ENCODE measurements at places on chromosomes 3 and 15.

DNA sequence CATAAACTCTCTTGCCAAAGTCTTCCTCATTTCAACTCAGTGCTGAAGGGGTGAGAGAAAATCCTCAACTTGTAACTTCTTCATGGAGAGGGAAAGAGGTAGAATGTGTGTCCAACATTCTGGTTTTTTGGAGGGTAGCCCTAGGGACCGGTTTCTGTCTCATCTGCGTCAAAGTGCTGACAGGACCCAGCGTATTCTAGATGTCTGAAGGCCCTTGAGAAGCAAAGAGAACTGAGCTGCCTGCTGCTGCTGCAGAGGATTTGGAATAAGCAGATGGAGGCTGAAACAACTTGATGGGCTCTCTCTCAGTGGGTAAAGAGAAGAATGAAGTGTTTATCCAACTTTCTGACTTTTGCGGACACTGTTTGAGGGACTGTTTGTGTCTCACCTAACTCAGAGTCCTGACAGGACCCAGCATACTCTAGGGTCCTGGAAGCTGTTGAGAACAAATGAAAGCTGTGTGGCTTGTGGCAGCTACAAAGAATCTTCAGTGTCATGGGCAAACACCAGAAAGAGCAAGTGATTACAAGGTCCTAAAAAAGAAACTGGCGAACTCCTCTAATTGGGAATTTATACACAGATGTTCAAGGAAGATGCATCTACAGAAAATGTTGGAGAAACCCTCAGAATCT lies 174.4 kb downstream of the SI start:
- DNase-seq, result no peak

GRCh38 chr3:14598143-14598569 lies 53.4 kb upstream of the CCDC174 start:
- DNase-seq, result peak; percentile 9

- no peak for DNase-seq
These were observed 1.4 kb downstream of the AAGAB start for GRCh38 chr15:67253101-67253500.

- no peak for DNase-seq
These were observed 19.5 kb downstream of the ANAPC13 start for GRCh38 chr3:134466331-134466730.

DNA sequence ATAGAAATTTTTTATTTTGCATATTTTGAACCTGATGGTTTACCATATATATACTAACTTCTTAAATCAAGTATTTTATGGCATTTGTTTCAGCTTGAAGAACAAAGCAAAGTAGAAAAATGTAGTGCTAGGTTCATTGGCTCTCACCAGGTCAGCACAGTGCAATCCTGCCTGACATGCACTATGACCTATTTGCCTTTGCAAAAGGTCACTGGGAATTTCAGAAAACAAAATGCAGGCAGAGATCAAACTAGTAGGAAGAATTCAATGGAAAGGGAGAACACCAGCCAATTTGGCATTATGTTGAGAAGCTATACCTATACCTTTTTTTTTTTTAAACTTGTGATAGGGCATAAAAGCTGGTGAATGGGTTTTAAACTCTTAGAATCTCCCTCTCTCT lies 329.8 kb upstream of the SGO1 start:
- no peak for DNase-seq

GRCh38 chr3:40938591-40938990 lies 260.7 kb upstream of the CTNNB1 start:
- DNase-seq, result no peak

DNA sequence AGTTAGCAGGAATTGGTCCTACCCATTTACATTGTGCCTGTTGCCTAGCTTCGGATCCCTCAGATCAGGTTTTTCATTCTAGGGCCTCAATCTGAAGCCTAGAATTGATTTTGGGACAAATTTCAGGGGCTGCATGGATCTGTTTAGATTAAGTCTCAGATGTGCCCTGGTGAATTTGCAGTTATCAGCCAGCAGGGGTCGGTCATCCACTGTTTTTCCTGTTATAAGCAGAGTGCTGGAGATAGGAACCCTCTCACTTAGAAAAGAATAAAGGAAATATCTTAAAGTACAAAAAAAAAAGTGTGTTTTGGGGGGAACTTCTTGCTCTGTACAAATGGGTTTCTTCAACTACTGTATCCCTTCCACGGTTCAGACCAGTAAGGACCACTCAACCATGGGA lies 212.5 kb downstream of the BCHE start:
- no peak for DNase-seq

DNA sequence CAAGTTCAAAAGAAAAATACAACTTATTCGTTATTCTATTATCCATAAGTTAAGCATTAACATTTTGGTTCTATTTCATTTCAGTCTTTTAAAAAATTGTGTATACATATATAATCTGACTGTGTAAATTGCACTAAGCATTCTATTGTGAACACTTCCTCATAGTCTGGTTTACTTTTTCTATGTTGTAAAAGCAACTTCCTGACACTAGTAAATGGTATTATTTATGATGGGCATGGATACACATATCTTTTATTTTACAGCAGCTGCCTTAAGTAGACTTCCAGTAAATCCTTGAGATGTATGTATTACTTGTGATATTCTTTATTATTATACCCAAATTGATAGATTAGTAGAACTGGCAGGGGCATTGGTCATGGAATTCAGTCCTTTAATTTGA lies 58.2 kb downstream of the FNDC3B start:
- DNase-seq, result no peak

- no peak for DNase-seq
These were observed 21.4 kb downstream of the ARHGEF26 start for GRCh38 chr3:154142608-154143007.

- no peak for DNase-seq
These were observed 1.8 kb downstream of the STX19 start for GRCh38 chr3:94026623-94027022.

DNA sequence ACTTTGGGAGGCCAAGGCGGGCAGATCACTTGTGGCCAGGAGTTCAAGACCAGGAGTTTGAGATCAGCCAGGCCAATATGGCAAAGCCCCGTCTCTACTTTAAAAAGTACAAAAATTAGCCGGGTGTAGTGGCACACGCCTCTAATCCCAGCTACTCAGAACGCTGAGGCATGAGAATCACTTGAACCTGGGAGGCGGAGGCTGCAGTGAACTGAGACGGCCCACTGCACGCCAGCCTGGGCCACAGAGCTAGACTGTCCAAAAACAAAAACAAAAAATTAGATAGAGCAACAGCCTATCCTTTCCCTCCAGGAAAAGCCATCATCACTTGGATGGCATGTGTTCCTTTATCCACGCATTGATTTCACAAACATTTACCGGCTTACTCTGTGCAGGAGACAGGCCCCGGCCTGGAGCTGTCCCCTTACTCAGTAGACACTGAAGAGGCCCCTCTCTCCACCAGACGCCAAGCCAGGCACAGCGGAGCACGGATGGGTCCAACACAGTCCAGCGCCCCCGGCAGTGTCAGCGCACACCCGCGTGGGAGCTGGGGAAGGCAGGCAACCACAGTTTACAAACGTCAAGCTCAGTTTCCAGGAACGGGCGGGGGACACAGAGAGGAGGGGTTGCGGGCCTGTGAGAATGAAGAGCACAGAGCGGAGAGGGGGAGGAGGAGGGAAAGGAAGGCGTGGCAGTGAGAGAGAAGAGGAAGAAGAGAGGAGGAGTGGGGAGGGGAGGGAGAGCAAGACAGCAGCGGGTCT lies 3.1 kb downstream of the GP5 start:
- DNase-seq, result peak; percentile 57

DNA sequence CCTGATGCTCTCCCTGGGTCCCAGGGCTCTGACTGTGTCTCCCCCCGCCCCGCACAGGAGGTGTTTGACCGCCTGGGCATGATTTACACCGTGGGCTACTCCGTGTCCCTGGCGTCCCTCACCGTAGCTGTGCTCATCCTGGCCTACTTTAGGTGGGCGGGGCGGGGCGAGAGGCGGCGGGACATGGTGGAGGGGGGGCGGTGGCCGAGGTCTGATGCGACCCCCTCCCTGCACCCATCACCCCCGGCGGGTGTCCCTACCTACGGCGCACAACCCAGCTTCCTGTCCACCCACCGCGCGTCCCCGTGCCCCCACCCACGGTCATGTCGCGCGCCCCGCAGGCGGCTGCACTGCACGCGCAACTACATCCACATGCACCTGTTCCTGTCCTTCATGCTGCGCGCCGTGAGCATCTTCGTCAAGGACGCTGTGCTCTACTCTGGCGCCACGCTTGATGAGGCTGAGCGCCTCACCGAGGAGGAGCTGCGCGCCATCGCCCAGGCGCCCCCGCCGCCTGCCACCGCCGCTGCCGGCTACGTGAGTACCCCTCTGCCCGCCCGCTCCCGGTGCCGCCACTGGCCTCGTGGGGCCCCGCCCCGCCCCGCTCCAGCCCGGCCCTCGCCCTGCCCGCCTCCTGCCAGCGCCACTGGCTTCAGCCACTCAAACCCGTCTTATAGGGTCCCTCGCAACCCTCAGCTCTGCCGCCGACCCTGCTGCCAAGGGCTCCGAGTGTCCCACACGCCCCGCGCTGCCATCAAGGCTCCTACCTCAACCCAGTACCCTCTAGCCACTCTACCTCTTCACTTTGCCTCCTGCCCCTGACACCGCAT lies 21.0 kb downstream of the PTH1R start:
- no peak for DNase-seq

DNA sequence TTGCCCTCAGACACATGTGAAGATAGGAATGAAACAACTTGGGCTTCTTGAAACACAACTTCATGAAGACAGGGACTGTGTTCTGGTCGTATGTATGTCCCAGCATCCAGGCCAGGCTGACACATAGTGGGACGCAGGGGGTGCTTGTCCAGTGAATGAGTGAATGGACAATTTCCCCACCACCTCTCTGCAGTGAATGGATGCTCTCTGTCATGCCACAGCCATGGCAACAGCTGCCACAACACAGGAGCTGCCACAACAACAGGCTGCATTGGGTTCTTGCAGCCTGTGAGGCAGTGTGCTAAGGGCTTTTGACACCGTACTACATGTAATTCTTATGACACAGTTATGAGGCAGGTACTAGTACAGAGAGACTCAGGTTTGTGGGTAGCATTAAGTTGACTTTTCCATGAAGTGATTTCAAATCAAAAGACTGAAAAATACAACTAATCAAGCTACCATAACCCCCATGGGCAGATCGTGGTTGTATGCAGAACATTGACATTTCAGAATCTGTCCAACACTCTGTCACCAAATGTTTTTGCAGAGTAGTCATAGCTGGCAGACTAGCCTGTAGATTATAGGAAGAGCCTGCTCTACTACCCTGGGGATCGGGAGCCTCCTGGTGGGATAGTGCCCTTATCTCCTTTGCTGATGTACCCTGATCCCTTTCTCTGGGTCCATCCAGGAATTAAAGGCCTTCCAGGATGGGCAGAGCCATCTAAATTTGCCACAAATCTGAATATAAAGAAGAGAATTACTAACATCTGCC lies 40.8 kb downstream of the CLSTN2 start:
- DNase-seq, result no peak

DNA sequence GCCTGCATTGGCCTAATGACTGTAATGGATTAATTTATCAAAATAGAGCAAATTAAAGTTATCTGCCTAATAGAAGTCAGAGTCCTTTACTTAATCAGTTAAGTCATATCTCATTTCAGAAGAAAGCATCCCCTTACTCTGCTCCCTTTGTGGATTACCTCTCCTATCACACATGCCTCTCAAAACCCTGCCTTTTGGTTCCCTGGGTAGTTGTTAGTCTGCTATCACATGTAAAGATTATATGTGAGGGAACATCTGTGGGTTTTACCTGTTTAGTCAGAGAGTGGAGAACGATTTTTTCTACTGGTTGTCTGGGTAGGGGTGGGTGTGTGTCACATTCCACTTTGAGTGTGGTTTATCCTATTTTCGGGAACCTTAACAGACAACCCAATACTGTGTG lies 16.4 kb downstream of the UBE2E2 start:
- no peak for DNase-seq

- no peak for DNase-seq
These were observed 27.9 kb downstream of the CYP8B1 start for GRCh38 chr3:42847731-42848130.

DNA sequence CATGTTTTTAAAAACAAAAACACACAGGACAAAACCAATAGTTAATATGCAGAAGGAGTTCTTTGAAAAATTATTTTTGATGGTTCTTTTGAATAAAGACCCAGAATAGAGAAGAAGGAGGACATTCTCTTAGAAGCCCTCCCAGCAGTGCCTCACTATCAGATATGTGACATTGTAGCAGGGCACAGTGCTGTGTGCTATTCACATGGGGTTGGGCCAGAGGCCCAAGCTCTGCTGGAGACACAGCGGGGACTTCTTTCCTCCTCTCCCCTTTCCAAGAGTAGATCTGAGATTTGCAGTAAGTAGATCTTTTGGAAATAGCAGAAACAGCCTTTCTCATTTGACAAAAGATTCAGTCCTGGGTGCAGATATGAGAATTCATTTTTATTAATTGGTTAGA lies 6.3 kb downstream of the GYG1 start:
- DNase-seq, result no peak

- DNase-seq, result no peak
These were observed 37.5 kb downstream of the TSPAN3 start for GRCh38 chr15:77033417-77033728.

GRCh38 chr15:63939531-63940130 lies 105.9 kb upstream of the HERC1 start:
- no peak for DNase-seq

GRCh38 chr15:28017423-28017924 lies 81.6 kb downstream of the OCA2 start:
- no peak for DNase-seq

DNA sequence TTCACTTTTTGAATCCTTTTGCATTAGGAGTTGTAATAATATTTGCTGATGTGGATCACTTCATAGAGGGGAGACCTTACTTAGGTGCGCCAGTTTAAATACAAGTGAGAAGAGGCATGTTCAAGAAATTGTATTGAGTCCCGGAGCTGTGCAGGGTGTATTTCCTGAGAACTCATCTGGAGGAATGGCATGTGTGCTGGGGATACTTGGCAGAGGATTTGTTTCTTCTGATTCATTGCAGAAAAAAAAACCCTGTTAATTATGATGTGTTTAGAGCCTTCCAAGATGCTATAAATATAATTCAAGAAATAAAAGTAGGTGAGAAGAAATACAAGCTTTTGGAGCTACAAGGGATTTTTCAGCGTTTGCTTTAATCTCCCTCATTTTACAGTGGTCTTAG lies 97.6 kb downstream of the TPRG1 start:
- DNase-seq, result no peak

DNA sequence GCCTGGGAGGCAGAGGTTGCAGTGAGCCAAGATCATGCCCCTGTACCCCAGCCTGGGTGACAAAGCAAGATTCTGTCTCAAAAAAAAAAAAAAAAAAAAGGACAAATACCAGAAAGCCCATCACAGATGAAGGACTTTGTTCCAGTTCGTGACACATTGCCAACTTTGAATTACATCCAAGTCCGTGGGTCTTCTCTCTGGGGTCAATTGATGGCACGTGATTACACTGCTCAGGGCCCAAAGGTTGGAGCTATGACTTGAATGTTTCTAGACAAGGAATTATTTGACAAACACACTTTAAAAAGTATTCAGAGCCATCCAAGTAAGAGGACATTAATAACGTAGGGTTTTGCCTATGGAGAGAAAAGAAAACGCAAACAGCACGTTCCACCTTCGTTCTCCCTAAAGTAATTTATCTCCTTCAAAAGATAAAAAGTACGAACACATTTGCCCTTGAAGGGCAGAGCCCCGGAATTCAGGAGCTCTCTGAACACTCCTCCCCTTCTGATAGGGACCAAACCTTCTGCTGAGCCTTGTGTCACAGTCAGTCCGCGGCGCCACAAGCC lies 31.3 kb upstream of the ST3GAL6 start:
- DNase-seq, result no peak

- DNase-seq, result no peak
These were observed 1.1 kb upstream of the PPARG start for GRCh38 chr3:12287727-12288181.
